ENCODE measurements at places on chromosomes 7 and 10.

- no peak for DNase-seq
These were observed 216.9 kb downstream of the C7orf25 start for GRCh38 chr7:42694894-42695507.

DNA sequence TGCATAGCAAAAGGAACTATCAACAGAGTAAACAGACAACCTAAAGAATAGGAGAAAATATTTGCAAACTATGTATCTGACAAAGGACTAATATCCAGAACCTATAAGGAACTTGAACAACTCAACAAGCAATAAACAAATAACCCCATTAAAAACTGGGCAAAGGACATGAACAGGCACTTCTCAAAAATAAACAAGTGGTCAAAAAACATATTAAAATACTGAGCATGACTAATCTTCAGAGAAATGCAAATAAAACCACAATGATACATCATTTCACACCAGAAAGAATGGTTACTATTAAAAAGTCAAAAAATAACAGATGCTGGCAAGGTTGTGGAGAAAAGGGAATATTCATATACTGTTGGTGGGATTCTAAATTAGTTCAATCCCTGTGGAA, 17.1 kb downstream of the MAGI2 start:
- DNase-seq, result no peak

DNA sequence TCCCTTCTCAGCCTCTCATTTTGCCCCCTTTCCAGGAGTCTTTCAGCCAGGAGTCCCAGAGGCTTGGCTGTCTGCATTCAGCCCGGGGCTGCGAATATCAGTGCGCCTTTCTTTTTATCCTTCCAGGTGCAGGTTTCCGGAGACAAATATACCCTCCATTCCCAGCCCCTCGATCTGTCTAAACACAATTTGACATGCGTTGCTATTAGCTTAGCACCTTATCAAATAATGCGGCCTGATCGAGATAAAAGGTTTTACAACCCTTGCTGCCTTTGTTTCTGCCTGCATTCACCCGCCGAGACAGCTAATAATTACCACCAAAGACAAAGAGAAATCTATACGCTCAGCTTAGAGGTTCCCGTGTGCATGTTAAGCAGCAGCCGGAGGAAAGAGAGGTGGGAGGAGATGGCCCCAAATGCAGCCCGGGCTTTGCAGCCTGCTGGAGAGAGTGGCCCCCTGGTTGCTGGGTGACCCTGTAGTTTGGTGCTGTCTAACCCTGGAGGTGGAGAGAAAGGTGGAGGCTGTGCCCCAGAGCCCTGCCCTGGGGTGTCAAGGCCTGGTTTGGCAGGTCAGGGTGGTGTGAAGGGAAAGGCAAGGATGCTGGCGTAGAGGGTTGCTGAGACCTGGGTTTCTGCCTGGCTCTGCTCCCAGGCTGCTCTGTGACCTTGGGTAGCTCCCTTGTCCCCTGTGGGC, 185.3 kb downstream of the RPS24 start:
- DNase-seq, result no peak

GRCh38 chr10:52066383-52066782, 247.7 kb upstream of the DKK1 start:
- no peak for DNase-seq

DNA sequence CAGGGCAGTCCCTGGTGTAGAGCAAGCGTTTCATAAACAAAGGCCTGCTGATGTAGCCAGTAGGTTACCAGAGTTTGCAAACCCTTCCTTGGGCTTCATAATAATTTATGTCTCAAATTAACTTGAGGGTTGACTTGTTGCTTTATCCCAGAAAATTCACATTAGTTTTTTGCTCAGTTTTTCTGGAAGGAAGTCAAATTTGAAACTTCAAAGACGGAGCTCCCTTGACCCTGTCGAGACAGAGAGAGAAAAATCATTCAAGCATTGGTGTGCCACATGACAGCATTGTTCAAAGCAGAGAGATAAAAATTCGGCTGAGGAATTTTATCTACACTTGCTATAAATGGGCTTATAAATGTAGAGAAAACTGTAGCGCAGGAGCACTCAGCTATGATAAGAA, 627.7 kb downstream of the TNS3 start:
- no peak for DNase-seq

DNA sequence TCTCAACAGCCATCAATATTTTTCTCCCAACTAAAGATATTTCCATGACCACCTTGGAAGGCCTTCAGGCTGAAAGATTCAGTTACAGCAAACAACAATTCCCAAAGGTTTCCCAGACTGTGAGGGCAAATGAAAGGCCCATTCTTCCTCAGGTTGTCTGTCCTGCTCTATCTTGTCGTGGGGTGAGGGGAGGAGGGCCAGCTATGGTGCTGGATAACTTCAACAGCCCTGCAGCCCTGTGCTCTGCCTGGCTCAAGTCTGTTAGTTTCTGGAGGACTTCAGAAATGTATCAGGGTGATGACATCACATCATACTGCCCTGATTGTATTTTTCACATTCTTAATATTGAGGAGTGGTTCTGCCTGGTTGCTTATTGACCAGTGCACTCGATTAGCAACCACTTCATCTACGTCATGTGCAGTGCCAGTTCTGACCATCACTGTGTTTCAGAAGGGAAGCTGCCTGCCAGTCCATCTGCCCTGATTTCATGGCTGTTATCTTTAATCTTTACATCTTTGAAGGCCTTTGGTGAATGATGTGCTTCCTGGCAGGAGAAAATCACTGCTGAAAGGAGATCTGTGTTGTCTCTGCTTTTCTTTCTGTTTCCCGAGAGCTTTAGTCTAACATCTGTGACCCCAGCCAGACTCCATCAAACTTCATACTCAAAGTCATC, 135.5 kb downstream of the NRF1 start:
- DNase-seq, result no peak

DNA sequence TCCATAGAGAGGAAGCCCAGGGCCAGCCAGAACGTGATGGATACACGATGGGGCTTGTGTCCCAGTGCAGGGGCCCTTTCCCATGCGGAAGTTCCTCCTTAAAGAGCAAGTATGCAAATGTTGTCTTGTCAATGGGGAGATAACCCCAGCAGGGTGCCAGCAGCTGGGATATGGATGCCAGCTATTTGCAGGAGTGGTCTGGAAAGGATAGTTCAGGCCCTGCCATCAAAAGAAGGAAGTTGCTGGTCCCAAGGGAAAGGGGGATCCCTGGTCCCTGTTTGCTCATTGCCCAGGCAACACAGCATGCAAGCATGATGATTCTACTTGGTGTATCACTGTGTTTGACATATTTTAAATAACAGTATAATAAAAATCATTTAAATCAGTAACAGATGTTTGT, 73.1 kb upstream of the HECW1 start:
- DNase-seq, result no peak

- DNase-seq, result no peak
These were observed 25.5 kb downstream of the VOPP1 start for GRCh38 chr7:55546814-55547213.

DNA sequence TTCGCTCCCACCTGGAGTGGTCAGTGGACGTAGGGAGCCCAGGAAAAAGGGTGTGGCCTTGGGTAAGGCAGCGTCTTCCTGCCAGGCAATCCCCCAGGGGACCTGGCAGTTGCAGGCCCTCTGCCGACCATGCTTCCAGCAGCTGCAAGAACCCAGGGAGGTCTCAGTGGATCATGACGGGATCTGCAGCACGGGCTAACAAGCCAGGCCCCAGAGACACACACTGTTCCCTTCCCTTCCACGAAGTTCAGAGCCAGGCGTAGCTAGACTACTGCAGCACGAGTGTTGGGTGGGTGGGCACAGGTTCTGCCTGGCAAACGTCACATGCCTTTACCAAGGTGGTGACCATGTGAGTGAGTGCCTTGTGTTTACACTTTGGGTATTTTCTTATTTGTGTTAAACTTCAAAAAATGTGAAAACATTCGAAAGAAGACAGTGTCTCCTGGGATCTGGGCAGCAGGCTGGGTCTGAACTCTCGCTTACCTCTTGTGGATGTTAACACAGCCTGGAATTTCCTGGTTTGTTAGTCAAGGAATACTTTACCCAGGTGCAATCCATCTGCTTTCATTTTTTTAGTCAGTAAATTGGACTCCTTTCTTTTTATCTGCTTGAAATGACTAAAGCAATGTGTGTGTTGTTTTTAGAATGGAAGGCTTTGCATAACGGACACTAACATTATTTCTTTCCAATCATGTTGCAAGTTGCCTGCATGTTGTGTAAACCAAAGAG, 48.2 kb upstream of the VIPR2 start:
- no peak for DNase-seq

DNA sequence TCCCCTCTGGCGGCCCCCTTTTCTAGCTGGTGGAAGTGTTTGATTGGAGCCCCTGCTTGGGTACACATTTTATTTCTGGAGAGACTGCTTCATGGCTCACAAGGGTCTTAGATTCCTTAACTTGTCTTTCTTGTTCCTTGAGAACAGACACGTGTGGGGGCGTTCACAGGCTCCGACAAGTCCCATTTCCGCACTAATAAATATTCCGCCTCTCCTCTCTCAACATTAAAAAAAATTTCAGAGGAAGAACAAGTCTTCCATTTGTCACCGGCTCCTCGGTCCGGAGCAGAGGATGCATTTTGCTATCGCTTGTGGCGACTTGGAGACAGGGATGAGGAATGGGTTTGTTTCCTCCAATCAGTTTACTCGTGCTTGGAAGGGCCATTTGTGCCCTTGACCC, 134.0 kb upstream of the PODXL start:
- DNase-seq, result no peak

- no peak for DNase-seq
These were observed 25.7 kb upstream of the GRB10 start for GRCh38 chr7:50808282-50808888.

GRCh38 chr10:59891936-59892335, 14.4 kb downstream of the CCDC6 start:
- no peak for DNase-seq

- no peak for DNase-seq
These were observed 101.2 kb downstream of the PARD3 start for GRCh38 chr10:34713875-34714274.

- DNase-seq, result no peak
These were observed 131.4 kb downstream of the GPAM start for GRCh38 chr10:112052166-112052565.

DNA sequence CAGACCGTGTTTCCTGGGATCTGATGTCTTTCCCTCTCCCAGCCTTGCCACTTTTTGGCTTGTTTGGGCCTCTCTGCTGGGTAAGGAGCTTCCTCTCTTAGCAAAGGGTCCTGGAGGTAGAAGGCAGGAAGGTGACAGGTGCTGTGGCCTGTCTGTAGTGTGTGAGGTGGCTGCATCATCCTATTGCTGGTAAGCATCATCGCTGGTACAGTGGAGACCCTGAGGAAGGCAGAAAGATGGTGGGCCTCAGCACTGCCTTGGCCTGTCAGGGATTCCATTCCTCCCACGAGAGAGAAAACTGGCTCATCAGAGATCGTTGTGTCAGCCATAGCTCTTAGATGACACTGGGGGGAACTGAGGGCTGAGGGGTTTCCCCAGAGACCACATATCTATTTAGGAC, 46.5 kb downstream of the ZMIZ1 start:
- no peak for DNase-seq

- peak; percentile 80 for DNase-seq
These were observed 270.7 kb downstream of the ZNF33B start for GRCh38 chr10:42367532-42368230.

DNA sequence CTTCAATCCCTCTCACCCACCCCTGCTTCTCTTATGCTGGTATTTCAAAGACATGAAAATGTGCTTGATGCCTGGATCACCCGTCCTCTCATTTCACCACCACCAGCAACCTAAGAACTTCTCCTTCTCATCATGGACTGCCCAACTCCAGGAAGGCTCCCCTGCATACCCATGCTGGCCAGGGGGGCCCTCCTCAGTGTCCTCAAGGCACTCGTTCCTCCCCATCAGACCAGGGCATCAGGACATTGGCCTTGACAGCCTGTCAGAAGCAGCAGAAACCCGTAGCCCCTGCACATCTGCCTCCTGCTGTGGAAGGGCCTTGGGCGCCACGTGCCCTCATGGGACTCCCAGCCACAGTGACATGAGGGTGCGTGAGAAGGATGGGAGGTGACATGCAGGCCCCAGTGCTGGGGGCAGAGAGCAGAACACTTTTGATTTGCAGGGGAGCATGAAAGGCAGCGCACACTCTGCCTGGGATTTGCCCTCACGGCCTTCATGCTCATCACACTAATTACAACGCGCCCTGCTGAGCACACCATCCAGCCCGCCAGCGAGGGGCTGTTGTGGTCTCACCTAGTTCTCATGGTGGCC, 1.9 kb upstream of the HSPA12A start:
- no peak for DNase-seq

- DNase-seq, result no peak
These were observed 26.5 kb upstream of the POT1 start for GRCh38 chr7:124956160-124956559.

DNA sequence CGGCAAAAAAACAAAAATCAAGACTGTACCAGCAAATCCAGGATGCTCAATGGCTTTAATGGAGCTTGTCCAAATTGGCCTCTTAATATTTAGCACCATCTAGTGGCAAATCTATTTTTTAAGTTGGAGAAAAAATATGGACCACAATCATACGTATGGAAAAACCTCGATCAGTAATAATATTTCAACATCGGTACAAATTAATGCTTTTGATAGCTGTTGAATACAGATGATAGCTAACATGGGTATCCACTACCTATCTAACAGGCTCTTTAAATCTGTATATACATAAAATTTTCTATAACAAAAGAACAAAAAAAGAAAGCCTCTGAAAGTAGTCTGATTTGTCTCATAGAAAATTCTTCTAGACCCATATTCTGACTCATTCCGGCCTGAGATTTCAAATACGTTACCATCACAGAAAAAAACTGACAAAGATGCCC, 29.2 kb downstream of the COA1 start:
- DNase-seq, result no peak
